Mucosa of descending colon (tissue), 3 donors: ENCODE measurements at places on chromosomes 2 and 18. TPM values are rescaled to one million over a fixed set of nuclear protein-coding genes. Genes with fewer than 3 reads are reported as not detected.

The ACTG2 gene
- 391 TPM for total RNA-seq

DNA sequence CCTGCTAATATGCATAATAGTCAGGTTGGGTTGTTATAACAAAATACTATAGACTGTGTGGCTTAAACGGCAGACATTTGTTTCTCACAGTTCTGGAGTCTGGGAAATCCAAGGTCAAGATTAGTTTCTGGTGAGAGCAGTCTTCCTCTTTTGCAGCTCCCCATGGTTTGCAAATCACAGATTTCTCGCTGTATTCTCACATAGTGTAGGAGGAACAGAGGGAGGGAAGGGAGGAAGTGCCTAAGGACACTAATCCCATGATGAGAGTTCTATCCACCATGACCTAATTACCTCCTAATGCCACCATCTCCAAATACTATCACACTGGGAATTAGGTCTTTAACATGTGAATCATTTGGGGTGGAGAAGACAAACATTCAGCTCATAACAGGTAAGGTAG lies 20.1 kb upstream of the PTH2R start:
- DNase-seq, result no peak

DNA sequence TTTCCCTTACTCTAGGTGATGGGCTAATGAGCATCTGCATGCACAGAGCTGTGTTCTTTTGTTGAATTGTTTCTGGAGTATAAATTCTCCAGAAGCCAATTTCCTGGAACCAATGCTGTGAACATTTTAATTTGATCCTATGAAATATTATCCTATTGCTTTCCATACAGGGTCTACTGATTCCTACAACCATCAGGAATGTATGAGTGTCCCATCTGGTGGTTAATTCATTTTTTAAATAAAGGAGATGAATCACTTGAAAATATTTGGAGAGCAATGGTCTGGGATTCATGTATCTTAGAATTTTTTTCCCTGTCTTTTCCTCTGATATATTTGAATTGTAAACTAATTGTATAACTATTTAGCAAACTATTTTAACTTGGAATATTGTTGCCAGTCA lies 14.0 kb downstream of the KIF5C start:
- DNase-seq, result no peak

- no peak for DNase-seq
Observed at GRCh38 chr2:228916416-228917090, 354.5 kb downstream of the PID1 start.

DNA sequence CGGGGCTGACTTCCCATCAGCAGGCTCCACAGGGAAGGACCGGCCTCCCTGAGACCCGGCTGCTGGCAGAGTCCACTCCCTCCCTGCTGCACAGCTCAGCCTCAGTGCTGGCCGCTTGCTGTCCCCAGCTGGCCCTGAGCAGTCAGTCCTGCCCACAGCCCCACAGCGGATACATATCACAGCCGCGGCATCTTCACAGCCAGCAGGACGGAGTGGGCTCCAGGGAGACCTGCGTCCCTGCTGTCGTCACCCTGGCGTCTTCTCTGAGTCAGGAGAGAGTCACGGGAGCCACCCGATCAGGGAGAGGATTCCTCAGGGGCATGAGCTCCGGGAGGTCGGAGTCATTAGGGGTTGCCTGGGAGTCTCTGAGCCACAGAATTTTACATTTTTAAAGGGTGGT lies 13.1 kb upstream of the SNTG2 start:
- DNase-seq, result no peak

- peak; percentile 36 for DNase-seq
Observed at GRCh38 chr2:136384531-136385303, 266.8 kb upstream of the CXCR4 start.

DNA sequence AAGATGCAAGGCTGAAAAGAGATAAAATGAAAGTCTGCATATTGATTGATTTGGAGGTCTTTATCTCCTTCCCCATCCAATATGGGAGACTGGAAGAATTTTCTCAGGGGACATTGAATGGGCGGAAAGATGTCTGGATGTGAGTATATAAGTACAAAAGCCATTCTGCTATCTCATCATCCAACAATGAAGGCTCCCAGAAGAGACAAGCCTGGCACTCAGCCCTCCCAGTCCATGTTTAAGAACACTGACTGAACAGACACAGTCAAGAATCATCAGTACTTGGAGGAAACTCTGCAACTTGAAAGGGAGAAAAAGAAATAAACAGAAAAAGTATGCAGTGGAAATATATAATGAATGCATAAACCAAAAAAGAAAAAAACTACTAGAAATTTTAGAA lies 80.9 kb downstream of the PTRHD1 start:
- DNase-seq, result no peak

The MARCO gene
- total RNA-seq, result 10.4 TPM

DNA sequence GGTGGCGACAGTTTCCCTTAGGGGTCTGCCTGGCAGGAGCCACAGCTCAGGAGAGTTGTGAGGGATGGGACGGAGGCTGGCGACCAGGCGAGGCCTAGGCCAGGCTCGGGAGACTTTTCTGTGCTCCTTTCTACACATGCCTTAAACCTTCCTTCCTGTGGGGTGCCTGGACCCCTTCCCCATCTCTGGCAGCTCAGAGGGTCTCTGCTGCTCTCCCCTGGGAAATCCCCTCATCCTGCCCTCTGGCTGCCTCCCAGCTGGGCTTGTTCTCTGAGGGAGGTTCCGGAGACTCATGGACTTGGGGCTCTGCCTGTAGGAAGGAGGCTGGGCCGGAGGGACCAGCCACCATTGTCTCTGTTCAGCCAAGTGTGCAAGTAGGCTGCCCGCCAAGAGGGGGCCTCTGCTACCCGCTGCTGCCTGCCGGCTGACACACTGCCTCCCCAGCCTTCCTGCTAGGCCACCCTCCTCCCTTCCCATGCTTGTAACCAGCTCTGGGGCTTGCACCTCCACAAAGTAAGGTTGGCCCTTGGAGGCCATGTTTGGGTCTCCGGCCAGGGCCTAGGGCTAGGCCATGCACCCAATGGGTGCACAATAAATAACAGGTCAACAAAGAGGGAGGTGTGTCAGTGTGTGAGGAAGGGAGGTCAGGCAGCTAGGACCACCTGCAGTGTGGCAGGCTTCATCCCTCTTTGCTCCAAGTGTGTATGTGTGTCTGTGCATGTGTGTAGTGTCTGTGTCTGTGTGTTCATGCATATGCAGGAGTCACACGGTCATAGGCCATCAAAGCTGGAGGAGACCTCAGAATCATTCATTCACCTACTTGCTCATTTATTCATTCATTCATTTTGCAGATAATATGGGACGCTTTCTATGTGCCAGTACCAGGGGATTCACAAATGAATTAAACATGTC lies 28.8 kb downstream of the PSD4 start:
- DNase-seq, result no peak

DNA sequence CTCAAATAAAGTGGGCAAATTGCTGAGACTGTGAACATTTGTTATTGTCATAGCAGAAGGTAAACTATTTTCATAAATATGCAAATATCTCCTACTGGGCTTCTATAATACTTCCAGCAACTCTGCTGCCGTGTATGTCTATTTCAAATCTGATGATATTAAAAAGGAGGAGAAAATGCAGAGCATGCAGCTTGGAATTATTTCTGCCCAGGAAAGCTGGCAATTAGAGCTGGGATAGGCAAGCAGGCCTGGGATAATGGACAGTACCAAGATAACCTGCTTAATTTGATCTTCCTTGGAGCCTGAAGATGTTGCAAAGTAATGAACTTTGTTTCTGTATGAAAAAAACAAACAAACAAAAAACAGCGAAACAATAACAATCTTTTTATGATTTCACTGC lies 72.8 kb downstream of the HNMT start:
- DNase-seq, result no peak

The TACR1 gene
- 1.2 TPM for total RNA-seq

GRCh38 chr2:8622199-8622911 lies 59.5 kb upstream of the ID2 start:
- no peak for DNase-seq

DNA sequence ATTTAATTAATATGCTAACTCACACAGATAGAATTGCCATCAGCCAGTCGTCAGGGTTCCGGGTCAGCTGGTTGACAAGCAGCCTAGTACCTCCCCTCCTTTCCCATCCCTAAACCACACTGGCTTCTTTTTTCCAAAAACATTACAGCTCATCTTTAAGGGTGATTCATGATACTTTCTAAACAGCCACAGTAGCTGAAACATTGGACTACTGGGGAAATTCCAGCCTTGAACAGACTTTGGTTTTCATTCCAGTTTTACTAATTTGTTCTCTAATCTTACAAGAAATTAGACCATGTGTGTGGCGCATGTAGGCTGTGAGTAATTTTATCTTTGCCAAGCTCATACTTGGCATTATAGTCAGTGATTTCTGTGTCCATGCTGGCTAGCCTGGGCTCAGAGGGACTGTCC lies 110.8 kb downstream of the FMNL2 start:
- no peak for DNase-seq

DNA sequence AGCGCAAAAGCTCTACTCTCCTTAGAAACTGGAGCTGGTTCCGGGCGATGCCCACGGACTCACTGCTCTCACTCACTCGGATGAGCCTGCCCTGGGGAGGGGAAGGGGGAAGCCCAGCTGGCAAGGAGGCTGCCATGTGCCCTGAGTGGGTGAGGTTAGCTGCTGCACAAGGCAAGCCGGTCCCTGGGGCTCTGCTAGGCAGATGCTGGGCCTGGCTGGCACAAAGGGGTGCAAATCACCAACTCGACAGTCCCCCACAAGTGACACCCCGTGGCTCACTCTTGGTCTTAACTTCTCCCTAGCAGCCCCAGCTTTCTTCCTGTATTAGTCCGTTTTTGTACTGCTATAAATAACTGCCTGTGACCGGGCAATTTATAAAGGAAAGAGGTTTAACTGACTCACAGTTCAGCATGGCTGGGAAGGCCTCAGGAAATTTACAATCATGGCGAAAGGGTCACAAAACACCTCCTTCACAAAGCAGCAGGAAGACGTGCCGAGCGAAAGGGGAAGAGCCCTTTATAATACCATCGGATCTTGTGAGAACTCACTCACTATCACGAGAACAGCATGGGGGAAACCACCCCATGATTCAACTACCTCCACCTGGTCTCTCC lies 33.2 kb downstream of the ADCY3 start:
- DNase-seq, result no peak

The ALLC gene
- not detected for total RNA-seq

The TANC1 gene
- 41.0 TPM for total RNA-seq

DNA sequence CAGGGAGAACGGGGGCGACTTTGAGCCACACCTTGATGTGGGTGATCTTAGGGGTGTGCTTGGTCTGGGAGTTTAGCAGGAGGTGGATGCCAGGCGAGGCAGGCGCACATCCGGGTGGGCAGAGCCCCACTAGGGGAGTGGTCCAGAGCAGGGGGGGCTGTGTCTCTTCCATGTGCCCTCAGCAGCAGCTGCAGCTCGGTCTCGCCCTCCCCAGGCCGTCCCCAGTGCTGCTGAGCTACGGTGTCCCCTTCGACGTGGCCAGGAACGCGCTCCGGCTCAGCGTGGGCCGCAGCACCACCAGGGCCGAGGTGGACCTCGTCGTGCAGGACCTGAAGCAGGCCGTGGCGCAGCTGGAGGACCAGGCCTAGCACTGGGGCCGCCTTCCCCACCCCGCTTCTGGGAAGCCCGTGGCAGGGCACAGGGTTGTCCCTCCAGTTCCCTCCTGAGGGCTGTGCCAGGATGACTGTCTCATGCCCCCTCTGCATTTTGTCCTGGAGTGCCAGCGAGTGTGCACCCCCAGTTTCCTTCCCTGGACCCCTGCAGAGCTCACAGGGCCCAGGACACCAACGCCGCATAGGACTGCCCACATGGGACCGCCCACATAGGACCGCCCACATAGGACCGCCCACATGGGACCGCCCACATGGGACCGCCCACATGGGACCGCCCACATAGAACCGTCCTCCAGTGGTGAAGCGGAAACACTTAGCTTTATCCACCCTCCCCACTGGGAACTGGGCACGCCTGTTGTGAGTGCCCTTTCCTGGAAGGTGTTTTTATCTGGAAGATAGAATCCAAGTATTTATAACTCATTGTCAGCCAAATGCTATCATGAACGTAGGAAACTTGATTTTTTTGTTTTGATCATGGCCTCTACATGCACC lies 1.9 kb upstream of the ESPNL start:
- peak; percentile 78 for DNase-seq

GRCh38 chr2:18684206-18685038 lies 95.1 kb upstream of the NT5C1B start:
- peak; percentile 14 for DNase-seq

DNA sequence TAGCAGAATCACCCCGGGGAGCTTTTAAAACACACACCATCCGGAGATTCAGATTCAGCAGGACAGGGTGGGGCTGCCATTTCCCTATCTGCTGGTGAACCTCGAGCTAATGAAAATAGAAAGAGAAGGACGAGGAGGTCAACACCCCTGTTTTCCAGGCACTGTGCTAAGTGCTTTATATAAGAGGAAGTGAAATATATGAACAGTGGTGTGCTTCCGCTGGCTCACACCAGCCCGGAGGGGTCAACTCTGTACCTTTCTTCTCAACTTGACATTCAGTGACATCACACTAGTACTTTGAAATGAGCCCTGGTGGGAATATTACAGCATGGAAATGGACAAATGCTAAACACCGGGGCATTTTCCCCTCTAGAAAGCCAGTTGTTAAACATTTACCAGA lies 108.3 kb upstream of the LTBP1 start:
- no peak for DNase-seq

GRCh38 chr2:127598711-127599110 lies 47.2 kb upstream of the GPR17 start:
- DNase-seq, result no peak

GRCh38 chr2:156541229-156541628 lies 105.0 kb downstream of the GPD2 start:
- no peak for DNase-seq

DNA sequence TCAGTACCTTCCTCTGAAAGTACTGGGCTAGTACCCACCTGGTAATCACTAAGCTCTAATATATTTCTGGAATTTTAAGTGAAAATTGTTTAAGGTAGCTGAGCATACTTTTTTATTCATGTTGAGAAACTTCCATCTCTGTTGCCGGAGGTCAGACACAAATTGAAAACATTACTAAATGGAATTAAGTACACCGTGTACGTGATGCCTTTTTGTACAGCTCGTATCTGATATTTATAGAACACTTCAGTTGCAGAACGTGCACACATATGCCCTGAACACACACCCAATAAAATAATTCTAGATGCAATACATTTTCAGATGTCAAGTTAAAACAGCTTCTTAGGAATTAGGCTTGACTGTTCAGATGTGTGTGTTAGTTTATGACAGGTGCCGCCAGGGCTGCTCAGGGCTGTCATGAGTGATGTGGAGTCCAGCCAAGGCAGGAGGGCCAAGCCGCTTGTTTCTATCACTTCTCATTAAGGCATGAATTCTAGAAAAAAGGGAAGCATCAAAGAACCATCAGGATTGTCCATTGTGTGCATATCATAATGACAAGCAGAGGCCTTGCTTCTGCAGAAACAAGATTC lies 80.9 kb upstream of the FOSL2 start:
- DNase-seq, result no peak

GRCh38 chr2:201781557-201782051 lies 871 bp upstream of the ALS2 start:
- DNase-seq, result no peak
